ENCODE measurements at places on chromosomes 12 and 14.

DNA sequence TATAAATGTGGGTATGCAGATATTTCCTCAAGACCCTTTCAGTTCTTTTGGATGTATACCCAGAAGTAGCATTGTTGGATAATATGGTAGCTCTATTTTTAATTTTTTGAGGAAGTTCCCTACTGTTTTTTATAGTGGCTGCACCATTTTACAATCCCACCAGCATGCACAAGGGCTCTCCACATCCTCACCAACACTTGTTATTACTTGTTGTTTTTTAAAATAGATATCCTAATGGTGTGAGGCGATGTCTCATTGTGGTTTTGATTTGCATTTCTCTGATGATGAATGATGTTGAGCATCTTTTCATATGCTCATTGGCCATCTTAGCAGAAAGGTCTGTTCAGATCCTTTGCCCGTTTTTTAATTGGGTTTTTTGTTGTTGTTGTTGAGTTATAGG lies 47.1 kb downstream of the DIP2B start:
- DNase-seq = no peak

- no peak for DNase-seq
Observed at GRCh38 chr12:90794212-90794611, 160.8 kb downstream of the CCER1 start.

- no peak for DNase-seq
Observed at GRCh38 chr12:92955997-92956663, 27.0 kb upstream of the EEA1 start.

GRCh38 chr12:49428793-49429192 lies 61.5 kb downstream of the SPATS2 start:
- DNase-seq = no peak

GRCh38 chr12:47082283-47082682 lies 2.5 kb upstream of the AMIGO2 start:
- no peak for DNase-seq

GRCh38 chr14:79334272-79334671 lies 877.0 kb downstream of the DIO2 start:
- DNase-seq = no peak

- DNase-seq = no peak
Observed at GRCh38 chr12:75646329-75647210, 135.2 kb upstream of the KRR1 start.

- DNase-seq = no peak
Observed at GRCh38 chr14:22506778-22507351, 82.2 kb downstream of the DAD1 start.

DNA sequence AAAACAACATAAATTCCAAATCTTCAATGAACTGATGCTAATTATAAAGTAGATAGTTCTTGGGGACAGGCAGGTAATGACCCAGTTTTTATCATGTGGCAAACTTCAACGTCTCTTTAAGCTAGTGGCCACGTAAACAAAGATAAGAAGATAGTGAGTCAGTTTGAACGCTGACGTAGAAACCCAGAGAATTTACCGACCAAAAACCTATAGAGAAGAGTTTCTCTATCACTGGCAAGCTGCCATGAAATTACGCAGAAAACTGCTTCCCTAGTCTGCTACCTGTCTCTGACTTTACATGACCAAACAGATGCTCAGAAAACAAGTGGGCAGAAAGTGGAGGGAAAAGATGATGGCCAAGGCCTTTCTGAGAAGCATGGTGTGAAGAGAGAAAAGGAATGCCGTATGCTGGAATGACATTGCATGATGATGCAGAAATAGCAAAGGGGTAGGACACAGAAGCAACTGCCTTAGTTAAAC lies 136.3 kb downstream of the ITPR2 start:
- DNase-seq = no peak

DNA sequence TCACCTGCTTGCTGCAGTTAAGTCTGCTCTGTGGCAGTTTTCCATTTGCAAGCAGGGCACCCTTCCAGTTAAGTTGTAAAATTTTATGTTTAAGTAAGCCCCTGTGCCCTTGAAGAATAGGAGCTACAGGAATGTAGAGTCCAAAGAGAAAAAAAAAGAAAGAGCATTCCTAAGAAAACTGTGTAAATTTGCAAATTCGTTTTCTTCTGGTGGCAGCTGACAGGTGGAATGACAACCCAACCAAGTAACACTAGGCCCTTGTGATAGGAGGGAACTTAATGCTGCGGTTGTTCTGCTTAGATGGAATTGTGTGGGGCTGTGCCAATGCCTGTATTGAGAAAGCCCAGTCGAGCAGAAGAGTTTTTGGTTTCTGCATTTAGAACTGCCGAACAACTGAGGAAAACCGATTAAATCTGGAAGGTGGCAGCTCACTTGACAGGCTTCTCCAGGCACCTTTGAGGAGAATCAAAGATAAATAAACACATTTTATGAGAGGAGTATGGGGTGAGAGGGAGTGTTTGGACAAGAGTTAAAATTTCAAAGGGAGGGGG lies 280.0 kb downstream of the RAD51B start:
- DNase-seq = no peak

DNA sequence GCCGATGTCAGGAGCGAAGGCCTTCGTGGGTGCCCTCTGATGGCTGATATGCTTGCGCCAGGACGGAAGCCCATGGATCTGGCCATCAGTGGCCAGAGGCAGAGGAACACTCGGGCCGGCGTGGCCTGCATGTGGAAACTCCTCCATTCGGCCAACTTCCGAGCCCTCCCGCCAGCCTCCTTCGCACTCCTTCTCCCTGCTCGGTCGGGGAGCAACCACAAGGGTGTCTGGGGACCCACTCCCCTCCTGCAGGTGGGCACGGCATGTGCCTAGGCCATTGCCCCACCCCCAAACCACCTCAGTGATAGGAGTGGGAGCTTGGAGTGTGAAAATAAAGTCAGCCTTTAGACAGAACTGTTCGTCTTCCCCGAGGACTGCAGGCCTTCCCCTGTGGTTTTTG lies 231.3 kb downstream of the BCL11B start:
- DNase-seq = no peak

DNA sequence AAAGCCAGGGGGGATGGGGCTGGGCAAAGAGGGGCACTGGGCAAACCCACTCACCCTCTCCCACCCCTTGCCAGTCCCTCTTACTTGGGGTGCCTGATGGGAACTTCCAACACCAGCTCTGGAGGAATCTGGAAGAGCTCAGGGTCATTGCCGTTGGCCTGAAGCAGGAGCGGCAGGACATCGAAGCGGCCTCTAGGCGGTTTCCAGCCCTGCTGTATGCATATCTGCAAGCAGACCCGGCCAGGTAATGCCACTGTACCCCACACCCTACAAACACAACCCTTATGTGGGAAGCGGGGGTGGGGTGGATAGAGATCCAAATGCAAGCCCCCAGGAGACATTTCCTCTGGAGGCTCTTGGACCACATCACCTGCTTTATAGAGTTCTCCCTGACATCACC lies 83.6 kb downstream of the NOS1 start:
- no peak for DNase-seq

GRCh38 chr12:68772714-68773113 lies 26.7 kb downstream of the SLC35E3 start:
- DNase-seq = no peak

GRCh38 chr12:28767836-28768348 lies 381.2 kb upstream of the FAR2 start:
- no peak for DNase-seq

- no peak for DNase-seq
Observed at GRCh38 chr14:74049876-74050495, 30.8 kb downstream of the BBOF1 start.

DNA sequence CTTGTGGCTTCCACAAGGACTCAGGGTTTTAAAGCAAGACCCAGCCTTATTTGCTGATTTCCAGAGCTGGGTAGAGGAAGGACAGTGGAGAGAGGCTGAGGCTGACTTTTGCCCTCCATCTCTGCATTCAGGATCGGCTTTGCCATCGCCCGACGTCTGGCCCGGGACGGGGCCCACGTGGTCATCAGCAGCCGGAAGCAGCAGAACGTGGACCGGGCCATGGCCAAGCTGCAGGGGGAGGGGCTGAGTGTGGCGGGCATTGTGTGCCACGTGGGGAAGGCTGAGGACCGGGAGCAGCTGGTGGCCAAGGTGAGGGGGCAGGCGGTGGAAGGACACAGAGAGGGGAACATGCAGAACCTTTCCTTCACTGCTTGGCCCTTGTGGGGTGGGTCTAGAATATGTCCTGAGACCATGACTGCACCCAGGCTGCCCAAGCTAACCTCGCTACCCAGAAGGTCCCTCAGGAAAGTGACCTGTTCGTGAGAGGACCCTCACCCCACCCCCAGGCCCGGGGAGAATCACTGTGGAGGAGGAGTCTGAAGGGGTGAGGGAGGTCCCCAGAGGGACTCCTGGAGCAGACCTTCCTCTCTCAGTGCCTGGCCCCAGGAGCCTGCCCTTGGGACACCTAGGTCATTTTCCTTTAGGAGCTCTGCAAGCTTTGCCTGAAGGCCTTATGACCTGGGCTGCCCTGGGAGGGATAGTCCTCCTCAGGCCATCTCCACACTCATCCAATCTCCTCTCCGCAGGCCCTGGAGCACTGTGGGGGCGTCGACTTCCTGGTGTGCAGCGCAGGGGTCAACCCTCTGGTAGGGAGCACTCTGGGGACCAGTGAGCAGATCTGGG lies 3.1 kb downstream of the DHRS2 start:
- no peak for DNase-seq

DNA sequence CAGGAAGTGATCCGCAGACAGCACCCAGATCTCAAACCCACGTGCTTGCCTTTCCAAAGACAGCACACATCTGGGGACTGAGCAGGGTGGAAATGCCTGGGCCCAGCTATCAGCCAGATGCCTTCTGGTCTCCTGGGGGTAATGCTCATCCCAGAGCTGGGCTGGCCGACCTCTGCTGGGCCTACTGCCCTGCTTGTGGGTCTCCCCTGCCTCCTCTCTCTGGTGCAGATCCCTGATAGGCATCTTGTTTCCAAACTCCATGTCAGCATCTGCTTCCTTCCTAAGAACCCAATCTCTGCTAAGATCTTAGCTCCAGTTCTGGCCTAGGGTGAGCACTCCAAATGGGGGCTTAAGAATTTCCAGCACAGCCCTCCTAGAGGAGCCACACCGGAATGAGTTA lies 1043.0 kb downstream of the VRK1 start:
- DNase-seq = no peak

DNA sequence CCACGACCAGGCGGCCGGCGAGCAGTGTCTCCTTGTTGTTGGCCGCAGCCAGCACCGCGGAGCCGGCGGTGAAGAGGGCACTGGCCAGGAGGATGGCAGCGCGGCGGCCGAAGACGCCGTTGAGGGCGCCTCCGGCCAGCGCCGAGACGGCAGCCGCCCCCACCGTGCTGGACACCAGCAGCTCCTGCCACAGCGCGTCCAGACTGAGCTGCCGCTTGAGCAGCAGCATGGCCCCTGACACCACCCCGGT lies 691 bp downstream of the SLC2A13 start:
- DNase-seq = no peak

DNA sequence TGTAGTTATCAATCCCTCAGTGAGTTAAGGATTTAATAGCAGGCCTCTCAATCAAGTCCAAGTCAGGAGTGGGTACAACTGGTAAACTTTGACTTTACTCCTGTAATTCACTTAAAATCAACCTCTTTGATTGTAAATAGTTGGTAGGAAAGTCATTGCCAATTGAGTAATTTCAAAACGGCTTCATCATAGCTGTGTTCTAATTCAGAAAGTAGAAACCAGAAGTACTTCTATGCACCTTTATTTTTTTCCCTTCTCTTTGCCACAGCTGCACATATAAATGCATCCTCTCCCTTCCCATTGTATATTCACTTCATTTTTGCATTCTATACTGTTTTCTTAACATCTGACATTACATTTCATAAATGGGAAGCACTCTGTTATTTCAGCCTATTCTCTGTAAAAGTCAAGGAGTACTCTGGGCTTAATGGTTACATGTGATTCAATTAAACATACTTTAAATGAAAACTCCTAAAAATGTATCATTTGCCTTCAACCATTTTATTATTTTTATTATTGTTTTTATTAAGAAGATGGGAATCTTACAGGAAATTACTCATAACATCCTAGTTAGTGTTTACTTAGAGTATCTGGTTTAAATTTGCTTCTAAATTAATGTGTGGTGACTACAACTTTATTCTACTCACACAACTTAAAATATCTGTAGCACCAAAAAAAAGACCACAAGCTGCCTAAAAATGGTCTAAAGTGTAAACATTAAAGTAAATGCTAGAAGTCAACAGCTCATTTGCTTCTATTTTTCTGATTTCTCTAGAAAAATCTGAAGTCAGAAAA lies 171.2 kb downstream of the CEP128 start:
- DNase-seq = no peak

GRCh38 chr12:109393437-109394345 lies 46.0 kb downstream of the MYO1H start:
- no peak for DNase-seq

- no peak for DNase-seq
Observed at GRCh38 chr14:98456231-98456630, 815.8 kb downstream of the BCL11B start.

All from stimulated activated CD8-positive, alpha-beta memory T cell treated with anti-CD3 and anti-CD28 coated beads, Interleukin-15, amount 100 ng/mL, for 24 hours (primary cell).